ENCODE measurements at places on chromosomes 2 and 18.

GRCh38 chr2:191351921-191352320, 106.7 kb downstream of the MYO1B start:
- DNase-seq = no peak

DNA sequence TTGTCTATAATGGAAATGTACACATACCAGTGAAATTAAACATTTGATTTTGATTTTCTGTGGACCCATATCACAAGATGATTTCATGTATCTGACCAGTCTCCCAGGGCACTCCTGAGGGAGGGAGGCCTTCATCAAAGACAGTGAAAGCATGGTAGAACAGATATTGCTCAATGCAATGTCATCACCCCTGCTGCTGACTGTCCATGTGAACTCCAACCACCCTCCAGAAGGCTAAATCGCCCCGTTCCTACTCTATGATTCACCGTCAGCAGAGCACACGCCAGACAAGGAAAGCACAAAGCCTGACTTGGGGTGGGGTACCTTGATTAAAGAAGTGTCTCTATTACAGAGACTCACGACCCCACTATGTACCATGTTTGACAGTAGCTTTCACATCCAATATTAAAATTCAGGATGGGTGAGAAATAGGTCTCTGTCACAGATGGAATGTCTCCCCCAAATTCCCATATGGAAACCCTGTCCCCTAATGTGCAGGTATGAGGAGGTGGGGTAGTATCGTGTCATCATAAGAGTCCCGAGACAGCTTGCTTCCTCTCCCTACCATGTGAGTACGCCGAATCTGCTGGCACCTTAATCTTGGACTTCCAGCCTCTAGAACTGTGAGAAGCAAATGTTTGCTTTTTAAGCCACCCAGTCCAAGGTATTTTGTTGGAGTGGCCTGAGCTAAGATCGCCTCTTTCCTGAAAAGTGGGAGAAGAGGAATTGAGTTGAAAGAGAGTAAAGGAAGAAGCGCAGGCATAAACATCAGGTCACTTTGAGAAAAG, 42.4 kb downstream of the CYB5A start:
- DNase-seq = no peak

- no peak for DNase-seq
These were observed 25.8 kb upstream of the CYTIP start for GRCh38 chr2:157469726-157470125.

GRCh38 chr2:118050386-118050785, 36.5 kb upstream of the CCDC93 start:
- DNase-seq = no peak

DNA sequence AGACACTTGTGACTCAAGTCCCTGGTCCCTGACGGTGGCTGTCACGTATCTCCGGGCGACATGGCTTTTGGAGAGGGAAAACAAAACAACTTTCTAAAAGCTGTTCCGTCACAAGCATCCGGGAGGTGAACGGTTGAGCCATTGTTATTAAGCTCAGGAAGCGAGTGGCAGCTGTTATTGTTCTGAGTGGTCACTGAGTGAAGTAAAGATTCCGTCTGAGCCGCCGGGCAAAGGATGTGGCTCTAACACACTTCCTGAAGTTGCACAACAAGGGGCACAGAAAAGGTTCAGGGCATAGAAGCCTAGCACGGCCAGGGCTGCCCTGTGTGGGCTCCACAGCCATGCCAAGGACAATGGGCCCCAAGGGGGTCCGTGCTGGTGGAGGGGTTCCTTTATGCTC, 24.3 kb downstream of the INPP5D start:
- peak; percentile 61 for DNase-seq

GRCh38 chr2:113791697-113792590, 35.5 kb upstream of the SLC35F5 start:
- DNase-seq = no peak

GRCh38 chr2:109052922-109053321, 63.9 kb upstream of the EDAR start:
- no peak for DNase-seq

DNA sequence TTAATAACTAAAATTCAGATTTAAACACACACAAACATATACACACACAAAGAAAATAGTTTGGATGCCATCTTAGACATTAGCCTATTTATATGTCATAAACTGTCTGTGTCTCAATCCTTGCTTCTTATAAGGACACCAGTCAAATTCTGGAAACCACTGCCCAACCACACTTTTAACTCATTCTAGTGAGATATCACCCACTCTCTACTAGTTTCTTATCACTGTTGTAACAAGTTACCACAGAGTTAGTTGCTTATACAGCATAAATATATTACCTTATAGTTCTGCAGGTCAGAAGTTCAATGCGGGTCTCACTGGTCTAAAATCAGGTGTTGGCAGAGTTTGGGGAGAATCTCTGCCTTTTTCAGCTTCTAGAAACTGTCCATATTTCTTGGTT, 239.1 kb downstream of the MTX2 start:
- no peak for DNase-seq

All from CD4-positive, alpha-beta T cell treated with Interleukin-12 subunit alpha and Interleukin-12 subunit beta, for 1 hour (primary cell).